ENCODE measurements at places on chromosomes 13 and 19.

GRCh38 chr13:81017513-81018152 is 676.7 kb upstream of the SPRY2 start:
- peak; percentile 34 for DNase-seq

- DNase-seq, result no peak
These were observed 21.5 kb downstream of the SH3GL1 start for GRCh38 chr19:4378886-4379285.

- peak; percentile 51 for DNase-seq
These were observed 14.3 kb upstream of the LRRC63 start for GRCh38 chr13:46197299-46198048.

GRCh38 chr13:39374741-39375189 is 228.2 kb downstream of the LHFPL6 start:
- DNase-seq, result no peak

- DNase-seq, result no peak
These were observed 5.7 kb upstream of the CD70 start for GRCh38 chr19:6596621-6597020.

DNA sequence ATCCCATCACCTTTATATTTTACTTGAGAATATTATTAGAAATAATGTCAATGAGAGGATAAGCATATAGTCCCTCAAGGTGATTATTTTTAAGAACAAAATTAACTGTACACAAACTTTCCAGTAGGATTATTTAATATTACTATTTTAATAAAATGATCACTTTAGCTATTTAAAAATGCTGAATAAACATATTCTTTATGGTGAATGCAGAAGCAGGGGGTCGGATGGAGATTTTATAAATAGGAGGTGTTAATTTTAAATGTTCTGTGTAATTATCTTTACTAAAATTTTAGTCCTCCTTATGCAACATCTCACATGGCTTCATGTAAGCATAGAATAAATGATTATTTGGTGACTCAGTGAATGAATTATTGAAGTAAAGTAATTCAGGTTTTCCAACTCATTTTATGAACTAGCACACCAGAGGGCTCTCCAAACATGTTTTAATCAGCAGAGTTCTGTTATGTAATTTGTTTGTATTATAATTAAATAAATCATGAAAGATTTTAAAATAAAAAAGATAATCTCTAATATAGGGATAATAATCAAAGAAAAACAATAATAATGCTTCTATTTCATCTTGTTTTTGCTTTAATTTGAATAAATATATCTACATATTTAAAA is 1635.2 kb downstream of the EFNB2 start:
- DNase-seq, result no peak

DNA sequence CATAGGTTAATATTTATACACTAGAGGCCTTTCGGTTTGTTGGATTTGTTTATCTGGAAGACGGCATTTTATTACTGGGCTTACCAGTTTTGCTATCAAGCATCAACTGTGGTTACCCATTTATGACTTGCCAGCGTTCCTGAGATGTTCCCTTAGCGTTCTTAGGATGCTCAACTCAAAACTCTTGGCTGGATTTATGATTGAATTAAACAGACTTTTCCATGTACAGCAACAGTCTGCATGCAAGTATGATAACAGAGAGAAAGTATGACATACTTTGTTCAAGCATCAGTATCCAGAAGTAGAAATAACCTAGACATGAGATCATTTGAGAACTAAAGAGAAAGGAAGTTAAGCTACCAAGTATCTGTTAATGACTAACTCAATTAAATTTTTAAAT is 29.9 kb upstream of the RNF113B start:
- no peak for DNase-seq

GRCh38 chr19:10667867-10668266 is 13.7 kb downstream of the ILF3 start:
- no peak for DNase-seq

DNA sequence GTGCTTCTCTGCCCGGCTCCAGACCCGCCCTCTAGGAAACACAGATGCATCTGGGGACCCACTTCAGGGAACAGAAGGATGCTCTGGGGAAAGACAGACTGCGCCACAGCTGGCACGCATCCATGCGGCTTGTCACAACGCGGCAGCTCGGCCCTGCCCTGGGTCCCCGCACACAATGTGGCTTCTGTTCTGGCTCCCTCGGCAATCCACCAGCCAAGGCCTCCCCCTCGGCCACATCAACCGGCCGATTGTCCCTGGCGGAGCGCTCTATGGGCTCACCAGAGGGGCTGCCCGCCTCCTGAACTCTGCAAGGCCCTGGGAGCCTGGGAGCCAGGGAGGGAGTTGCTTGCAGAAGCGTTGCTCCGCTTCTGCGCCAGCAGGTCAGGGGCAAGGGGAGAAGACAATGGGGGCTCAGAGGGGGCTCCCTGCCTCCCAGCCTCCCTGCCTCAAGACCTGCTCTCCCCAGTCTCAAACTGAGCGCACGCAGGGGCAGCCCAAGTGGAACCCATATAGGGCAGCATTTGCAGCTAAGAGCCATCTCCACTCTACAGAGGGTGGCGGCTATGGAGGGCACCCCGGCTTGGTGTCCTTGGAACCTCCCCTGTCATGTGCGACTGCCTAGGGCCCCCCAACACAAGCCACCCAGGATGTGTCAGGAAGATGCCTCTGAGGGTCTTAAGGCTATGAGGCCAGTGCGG is 37.9 kb downstream of the MLLT1 start:
- no peak for DNase-seq

DNA sequence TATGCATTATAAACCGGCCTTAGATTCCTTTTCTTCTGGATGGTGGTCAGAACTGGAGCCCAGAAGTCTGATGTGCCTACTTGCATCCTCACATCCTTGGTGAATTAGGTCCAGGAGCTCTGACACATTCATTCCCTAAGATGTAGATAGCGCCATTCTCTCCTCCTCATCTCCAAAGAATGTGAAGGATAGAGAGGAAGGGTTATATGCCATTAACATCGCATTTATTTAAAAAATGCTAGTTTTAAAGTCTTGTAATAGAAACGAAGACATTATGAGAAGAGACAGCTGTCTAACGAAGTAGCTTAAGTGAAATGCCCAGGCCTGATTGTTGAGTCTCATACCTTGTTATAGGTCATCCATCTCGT is 9.7 kb downstream of the MBNL2 start:
- no peak for DNase-seq
